Keratinocyte (primary cell): ENCODE measurements at places on chromosomes 3 and 15. TPM values are rescaled to one million over a fixed set of nuclear protein-coding genes. Genes with fewer than 3 reads are reported as not detected.
A peak's percentile ranks its signal among the peaks of the same experiment; 100 is the strongest.

- DNase-seq = no peak
Observed at GRCh38 chr3:169701457-169701856, 37.9 kb upstream of the MECOM start.

Gene GOLGA6A
- polyA plus RNA-seq = not detected in 3 replicates

Gene MAP1A
- 0.13 to 0.18 TPM (median 0.14 TPM) in 3 replicates for polyA plus RNA-seq

DNA sequence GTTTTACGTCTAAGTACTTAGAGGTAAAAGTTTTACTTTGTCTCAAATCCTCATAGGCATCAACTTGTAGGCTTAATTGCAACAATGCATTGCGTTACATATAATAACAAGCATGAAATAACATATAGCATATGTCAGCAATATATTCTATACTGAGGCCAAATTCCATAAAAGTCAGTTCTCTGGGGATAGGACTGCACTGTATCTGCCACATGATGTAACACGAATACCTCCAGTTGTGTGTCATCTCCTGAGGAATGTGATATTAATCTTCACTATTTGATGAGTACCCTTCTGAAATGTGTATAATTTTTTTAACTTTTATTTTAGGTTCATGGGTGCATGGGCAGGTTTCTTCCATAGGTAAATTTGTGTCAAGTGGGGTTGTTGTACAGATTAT is 126.4 kb downstream of the IMPG2 start:
- DNase-seq = peak; percentile 11

DNA sequence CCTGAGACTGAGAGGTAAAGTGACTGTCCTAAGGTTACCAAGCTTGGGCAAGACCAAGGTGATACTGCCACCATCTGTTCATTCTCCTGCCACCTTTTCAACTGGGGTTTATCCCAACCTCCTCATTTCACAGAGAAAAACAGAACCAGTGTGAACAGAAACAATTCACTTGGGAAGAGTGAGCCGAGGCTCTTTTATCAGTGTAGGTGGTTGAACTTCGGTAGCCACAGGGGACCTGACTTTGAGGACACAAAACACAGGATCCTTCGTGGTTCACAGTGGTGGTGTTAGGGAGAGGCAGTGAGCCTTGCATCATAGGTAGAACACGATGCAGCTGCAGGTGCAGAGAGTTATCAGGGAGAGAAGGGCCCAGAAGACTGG is 72.8 kb upstream of the ICE2 start:
- DNase-seq = no peak

GRCh38 chr15:45203182-45203581 is 15.4 kb upstream of the SHF start:
- DNase-seq = no peak
